ENCODE measurements at places on chromosomes 2 and 18. TPM values are rescaled to one million over a fixed set of nuclear protein-coding genes. Genes with fewer than 3 reads are reported as not detected.

DNA sequence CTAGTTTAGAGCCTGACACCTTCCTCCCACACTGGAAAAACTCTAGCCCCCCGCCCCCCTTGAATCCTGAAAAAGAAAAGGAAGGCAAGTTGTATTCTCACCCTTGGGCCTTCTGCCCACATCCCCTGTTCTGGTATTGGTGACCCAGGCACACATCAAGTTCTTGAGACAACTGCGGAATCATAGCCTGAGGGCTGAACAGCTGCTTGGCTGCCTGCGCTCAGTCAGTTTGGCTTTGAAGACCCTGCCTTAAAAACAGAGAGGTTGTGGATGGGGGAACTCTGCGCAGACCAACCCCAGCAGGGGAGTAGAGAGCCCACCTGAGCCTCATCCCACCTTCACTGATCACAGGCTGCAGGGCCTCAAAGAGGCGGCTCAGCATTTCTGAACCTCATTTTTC is 229.2 kb downstream of the ANAPC1 start:
- DNase-seq = no peak

- DNase-seq = no peak
Measured at GRCh38 chr2:218051903-218052302, 17.1 kb upstream of the RUFY4 start.

GRCh38 chr2:200253639-200254038 is 52.9 kb upstream of the SPATS2L start:
- DNase-seq = no peak

- DNase-seq = no peak
Measured at GRCh38 chr18:10530002-10530401, 4.2 kb downstream of the NAPG start.

- no peak for DNase-seq
Measured at GRCh38 chr2:45984896-45985473, 312.2 kb upstream of the EPAS1 start.

Gene RAB31
- polyA plus RNA-seq = 22.8 TPM

DNA sequence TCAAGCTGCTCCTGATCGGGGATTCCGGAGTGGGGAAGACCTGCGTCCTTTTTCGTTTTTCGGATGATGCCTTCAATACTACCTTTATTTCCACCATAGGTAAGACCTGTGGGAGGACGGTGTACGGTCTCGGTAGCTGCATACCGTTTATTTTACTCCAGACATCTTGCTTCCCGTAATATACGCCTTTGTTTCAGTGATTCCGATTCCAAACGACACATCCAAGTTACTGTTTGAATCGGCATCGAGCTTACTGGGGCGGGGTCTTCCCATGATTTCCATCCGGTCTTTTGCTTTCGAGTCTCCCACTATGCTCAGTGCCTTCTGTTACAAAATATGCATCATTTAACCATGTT is 731 bp downstream of the RAB10 start:
- no peak for DNase-seq

DNA sequence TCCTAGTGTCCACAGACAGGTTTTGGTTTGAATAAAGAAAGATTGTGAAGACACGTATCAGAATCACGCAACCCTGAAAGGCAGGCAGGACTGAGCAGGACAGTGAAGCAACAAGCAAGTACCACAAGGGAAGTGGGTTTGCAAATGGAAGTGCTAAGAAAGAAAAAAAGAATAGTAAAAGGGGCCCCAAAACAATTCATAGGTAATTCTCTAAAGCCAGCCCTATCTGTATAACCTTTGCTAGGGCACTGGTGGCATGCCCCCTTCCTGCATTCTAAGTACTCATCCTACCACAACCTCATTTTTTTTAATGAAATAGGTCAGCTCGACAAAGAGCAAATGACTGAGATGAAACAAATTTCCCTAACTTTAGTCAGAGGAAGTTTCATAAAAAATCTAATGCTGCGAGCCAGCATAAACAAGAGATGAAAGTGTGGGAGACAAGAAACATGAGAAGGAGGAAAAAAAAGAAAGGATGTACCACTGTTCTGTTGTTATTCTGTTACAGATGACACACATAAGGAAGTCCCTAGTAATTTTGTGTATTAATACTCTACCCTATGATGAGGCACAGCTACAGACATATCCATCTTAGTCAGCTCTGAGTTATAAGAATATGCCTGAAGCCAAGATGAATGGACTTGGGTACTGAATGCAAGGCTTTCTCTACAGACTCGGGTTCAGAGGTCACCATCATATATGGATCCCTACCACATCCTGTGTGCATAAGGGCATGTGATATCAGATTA is 32.2 kb downstream of the IKZF2 start:
- DNase-seq = no peak

Gene CFAP221
- polyA plus RNA-seq = 35.1 TPM
